Activated T-cell treated with anti-CD3 and anti-CD28 coated beads for 24 hours (primary cell): ENCODE measurements at places on chromosomes 13 and 19.

- DNase-seq, result peak; percentile 77
Measured at GRCh38 chr19:41352609-41353465, 885 bp downstream of the TGFB1 start.

- peak; percentile 8 for DNase-seq
Measured at GRCh38 chr19:38142176-38143035, 81.6 kb downstream of the DPF1 start.

GRCh38 chr19:43777163-43777695 lies 3.5 kb downstream of the KCNN4 start:
- no peak for DNase-seq

DNA sequence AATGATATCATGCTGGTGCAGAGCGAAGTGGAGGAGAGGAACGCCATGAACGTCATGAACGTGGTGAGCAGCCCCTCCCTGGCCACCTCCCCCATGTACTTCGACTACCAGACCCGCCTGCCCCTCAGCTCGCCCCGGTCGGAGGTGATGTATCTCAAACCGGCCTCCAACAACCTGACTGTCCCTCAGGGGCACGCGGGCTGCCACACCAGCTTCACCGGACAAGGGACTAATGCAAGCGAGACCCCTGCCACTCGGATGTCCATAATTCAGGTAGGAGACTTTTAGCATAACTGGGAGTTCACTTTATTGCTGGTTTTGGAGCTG lies 3.3 kb downstream of the PCDH17 start:
- no peak for DNase-seq

GRCh38 chr19:16164222-16164890 lies 9.0 kb downstream of the CIB3 start:
- DNase-seq, result no peak

DNA sequence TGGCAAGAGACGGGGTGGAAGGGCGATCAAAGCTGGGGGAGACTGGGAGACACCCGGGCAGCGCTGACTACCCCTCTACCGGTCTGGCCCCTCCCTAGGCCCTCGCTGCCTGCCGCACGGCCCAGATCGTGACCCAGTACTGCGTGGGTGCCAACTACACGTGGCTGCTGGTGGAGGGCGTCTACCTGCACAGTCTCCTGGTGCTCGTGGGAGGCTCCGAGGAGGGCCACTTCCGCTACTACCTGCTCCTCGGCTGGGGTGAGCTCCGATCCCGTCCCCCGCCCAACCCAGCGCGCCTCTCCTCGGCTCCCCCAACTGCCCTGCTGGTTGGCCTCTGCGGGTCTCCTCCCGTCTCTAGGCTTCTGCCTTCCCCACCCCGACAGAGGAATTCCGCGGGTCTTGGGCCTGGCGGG lies 8.8 kb downstream of the GIPR start:
- no peak for DNase-seq

DNA sequence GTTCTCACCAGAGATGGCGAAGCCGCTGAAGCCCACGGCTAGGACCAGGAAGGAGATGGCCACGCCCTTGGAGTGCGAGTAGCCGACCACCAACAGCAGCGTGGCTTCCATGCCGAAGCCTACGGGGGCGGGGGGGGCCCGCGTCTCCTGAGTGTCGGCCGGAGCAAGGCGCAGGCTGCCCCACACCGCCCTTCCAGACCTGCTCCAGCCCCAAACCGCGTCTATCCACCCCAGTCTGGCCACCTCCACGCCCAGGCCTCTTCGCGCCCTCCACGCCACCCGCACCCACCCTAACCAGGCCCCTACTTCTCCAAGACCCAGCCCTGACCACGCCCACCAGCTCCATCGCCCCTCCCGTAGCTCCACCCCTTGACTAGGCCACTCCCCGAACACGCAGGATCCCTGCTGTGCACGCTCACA lies 6.2 kb downstream of the GFY start:
- no peak for DNase-seq

DNA sequence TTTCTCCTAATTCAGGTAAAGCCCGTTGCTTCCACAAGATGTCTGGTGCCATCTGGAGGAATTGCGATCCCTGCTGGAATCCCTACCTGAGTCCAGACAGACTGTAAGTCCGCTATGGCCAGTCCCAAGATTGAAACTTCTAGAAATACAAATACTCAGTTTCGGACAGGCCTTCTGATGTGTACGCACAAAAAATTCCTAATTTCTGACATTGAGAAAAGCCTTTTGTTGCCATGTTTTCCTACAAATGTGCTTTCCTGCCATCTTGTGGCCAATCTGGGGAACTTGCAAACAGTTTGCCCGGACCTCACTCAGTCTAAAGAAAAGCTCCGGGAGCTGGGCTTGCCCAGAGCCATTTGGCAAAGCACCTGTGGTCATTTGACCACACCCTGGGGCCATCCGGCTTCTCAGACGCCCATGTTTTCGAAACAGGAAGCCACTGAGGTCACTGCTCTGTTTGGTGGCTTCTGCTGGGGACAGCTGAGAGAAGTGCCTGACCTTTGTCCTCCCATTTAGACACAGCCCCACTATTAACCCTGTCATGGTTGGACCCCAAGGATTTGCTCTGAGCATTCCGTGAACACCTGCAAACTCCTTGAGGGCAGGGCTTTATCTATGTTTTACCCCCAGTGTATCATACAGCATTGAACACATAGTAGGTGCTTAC lies 79.4 kb downstream of the SLC15A1 start:
- DNase-seq, result peak; percentile 39

DNA sequence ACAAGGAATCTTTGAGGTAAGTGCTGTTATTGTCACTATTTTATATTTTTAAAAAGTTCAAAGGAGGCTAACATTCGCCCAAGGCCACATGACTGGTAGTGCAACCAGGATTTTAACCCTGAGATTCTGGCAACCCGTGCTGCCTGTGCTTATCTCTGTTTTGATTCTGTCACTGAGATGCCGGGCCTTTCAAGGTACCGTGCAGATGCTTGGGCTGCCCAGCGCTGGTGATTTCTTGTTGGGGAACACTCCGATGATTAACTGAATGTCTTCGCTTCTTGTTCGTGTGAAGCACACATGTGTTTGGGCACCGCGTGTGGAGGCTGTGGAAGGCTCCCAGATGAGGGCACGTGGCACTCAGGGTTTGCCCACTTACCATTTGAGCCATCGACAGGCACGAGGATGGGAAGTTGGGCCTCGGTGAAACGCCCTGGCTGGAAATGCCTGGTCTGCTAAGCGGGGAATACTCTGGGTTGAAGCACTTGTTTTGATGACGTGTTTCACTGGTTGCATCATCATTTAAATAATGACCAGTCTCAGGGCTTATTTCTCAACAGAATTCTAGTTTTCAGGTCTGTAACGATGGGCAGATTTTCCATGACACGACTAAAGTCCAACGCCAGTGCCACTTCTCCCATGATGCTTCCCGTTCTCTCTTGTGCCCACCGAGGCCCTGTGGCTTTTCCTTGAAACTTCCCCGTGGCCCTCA lies 392.7 kb downstream of the FGF9 start:
- DNase-seq, result no peak
